WERI-Rb-1 (cell line): ENCODE measurements at places on chromosomes 1 and 21.

DNA sequence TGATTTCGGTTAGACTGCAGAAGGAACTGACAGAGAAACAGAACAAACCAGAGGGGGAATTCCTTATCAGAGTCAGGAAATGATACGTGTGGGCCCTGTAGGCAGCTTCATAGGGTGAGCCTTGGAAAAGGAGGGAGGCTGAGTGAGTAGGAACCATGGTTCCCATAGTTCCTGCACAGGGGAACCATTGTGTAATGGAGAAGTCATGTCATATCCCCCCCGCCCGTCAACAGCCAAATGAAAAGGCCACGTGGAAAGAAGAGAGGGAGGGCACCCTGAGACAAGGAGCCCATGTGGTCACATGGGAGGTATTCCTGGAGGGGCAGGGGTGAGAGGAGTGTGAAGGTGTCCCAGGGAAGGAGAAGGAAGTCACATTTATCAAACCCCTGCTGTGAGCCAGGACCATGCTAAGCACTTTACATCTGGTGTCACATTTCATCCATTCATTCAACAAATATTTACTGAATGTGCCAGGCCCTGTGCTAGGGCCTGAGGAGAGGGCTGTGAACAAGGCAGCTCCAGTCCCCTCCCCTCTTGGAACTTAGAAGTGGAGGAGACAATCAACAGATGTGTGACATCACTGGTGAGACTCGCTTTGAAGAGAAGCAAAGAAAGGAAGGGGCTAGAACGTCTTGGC, 15.7 kb upstream of the FGR start:
- no peak for DNase-seq

- DNase-seq, result no peak
These were observed 26.8 kb downstream of the CBR1 start for GRCh38 chr21:36096398-36097290.

- no peak for DNase-seq
These were observed 852.9 kb upstream of the ADGRL4 start for GRCh38 chr1:79859212-79859948.

DNA sequence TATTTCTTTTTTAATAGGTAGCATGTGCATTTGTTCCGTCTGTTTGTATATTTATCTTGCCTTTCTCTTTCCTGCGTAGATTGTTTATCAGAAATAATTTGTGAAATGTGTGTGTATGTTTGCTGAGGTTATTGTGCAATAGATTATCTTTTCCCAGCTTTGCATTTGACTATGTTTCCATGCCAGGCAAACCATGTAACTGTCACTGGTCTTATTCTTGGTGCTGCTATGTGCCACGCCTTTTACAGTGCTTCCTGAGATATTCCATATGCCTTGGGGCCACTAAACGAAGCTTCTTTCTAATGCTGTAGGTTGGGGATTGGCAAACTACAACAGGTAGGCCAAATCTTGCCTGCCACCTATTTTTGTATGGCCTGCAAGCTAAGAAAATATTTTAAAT, 598.8 kb downstream of the PLPP3 start:
- DNase-seq, result no peak

DNA sequence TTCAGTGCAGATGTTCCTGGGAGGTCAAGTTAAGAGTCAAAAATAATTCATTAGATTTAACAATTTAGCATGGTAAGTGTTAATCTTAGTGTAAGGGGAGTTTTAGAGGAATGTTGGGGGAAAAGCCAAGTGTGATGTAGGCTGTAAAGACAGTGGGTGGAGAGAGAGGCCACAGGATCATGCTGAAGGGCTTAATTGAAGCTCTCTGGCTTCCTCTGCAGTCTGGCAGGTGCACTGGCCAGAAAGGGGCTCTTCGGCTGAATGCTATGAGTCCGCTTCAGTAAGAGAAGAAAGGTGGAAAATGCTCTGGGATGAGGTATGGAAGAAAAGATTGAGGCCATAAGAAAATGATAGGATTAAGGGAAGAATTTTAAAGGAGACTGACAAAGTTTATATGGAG, 3.0 kb downstream of the BRDT start:
- DNase-seq, result no peak

- no peak for DNase-seq
These were observed 43.0 kb downstream of the XPR1 start for GRCh38 chr1:180674603-180675530.

- DNase-seq, result no peak
These were observed 50.8 kb downstream of the ACBD3 start for GRCh38 chr1:226135709-226136108.

GRCh38 chr1:200888349-200888838, 6.3 kb upstream of the INAVA start:
- DNase-seq, result peak; percentile 49

- no peak for DNase-seq
These were observed 114.5 kb upstream of the SOD1 start for GRCh38 chr21:31545036-31545435.

- DNase-seq, result no peak
These were observed 19.0 kb downstream of the CYP4B1 start for GRCh38 chr1:46817814-46818213.

- no peak for DNase-seq
These were observed 144.1 kb downstream of the LRRC40 start for GRCh38 chr1:70061231-70061630.

GRCh38 chr1:28298438-28298837, 30.4 kb upstream of the MED18 start:
- no peak for DNase-seq

DNA sequence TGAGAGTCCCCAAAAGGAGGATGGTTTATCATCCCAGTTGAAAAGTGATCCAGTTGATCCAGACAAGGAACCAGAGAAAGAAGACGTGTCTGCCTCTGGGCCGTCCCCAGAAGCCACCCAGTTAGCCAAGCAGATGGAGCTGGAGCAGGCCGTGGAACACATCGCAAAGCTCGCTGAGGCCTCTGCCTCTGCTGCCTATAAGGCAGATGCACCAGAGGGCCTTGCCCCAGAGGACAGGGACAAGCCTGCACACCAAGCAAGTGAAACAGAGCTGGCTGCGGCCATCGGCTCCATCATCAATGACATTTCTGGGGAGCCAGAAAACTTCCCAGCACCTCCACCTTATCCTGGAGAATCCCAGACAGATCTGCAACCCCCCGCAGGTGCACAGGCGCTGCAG, 43.3 kb downstream of the ZBTB17 start:
- no peak for DNase-seq

GRCh38 chr1:65758128-65758527, 34.6 kb upstream of the PDE4B start:
- no peak for DNase-seq

DNA sequence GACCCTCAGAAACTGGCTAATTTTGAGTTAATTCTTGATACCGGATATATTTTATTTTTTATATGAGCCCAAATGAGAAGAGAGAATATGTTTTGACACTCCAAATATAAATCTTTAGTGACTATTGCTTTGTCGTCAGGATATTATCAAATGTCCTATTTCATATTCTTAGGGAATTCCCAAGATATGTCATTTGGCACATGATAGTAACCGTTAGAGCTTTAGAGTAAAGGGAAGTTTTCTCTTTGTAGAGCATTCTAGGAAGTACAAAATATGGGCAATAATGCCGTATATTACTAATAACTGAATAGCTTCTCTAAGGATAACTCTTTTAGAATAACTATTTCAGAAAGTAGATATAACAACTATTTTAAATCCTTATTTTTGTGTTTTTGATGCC, 8.3 kb upstream of the AMY2B start:
- no peak for DNase-seq

GRCh38 chr1:236524895-236525184, 1.1 kb downstream of the LGALS8 start:
- no peak for DNase-seq

GRCh38 chr1:9080705-9081291, 11.4 kb upstream of the SLC2A5 start:
- DNase-seq, result no peak

GRCh38 chr1:109482791-109483671, 674 bp upstream of the ATXN7L2 start:
- DNase-seq, result peak; percentile 81

- DNase-seq, result no peak
These were observed 64.0 kb downstream of the CCDC18 start for GRCh38 chr1:93244298-93245069.

- no peak for DNase-seq
These were observed 16.2 kb downstream of the OR2L13 start for GRCh38 chr1:248111157-248111556.

DNA sequence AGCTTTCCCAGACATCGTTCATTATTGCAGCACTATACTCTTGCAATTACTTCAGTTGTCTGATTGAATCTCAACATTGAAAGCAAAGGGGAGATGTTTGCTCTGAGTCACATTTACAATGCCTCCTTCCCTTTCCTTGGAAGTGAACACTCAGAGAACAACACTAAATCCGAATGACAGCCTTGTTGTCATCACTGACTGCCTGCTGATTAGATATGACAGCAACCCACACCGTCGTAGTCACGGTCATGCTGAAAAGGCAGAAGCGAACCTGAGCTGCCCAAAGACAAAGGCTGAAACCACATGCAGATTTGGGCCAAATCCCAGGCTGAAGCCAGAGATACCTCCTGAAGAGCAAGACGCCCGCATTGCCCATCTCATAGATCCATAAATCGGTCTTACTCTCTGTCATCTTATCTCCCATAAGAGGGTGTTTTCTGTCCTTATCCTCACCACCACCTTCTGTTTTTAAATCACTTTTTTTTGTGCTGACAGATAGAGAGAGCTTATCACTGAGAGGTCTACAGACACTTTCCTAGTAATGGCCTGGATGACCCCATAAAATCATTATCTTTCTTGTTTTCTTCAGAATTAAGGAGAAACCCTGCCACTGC, 47.5 kb downstream of the TMCO4 start:
- peak; percentile 73 for DNase-seq

DNA sequence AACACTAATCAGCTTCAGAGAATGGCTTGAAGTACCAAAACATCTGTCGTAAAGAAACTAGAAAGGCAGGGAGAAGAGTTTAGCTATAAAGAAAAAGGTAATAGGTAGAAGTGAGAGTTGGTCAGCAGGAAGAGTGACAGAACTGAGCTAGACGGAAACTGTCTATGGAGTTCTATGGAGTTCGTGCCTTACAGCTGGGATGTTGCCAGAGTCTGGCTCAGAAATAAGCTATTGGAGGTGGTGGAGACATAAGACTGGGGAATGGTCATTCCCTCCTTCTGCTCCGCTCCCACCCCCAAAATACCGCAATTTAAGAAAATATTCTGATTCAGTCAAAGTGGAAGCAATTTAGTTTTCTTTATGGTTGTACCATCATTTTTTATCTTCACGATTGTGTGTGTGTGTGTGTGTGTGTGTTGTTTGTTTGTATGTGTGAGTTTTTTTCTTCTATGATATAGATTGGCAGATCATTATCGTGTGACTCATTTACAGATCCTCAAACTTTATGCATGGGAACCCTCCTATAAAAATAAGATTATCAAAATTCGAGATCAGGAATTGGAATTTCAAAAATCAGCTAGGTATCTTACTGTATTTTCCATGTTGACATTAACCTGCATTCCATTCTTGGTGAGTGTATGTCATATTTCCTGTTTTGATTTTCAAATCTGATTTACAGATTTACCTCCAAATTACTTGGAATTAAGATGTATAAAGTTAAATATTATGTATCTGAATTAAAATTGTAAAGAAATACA, 79.0 kb downstream of the HSPA13 start:
- no peak for DNase-seq

DNA sequence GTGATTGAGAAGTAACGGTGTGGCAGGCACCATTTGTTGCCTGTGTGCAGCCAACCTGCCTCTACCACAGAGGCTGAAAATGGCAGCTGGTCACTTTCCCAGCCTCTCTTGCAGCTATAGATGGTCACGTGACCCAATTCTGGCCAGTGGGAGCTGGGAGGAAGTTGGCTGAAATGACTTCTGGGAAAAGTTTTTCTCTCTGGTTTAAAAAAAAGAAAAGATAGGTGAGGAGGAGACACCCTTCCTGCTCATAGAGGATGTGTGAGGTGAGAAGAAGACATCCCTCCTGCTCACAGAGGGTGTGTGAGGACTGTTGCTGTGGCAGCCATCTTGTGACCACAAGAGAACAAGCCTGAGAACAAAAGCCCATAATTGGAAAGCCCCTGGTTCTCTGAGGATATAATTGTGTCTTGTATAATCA, 122.8 kb downstream of the SYF2 start:
- DNase-seq, result no peak

DNA sequence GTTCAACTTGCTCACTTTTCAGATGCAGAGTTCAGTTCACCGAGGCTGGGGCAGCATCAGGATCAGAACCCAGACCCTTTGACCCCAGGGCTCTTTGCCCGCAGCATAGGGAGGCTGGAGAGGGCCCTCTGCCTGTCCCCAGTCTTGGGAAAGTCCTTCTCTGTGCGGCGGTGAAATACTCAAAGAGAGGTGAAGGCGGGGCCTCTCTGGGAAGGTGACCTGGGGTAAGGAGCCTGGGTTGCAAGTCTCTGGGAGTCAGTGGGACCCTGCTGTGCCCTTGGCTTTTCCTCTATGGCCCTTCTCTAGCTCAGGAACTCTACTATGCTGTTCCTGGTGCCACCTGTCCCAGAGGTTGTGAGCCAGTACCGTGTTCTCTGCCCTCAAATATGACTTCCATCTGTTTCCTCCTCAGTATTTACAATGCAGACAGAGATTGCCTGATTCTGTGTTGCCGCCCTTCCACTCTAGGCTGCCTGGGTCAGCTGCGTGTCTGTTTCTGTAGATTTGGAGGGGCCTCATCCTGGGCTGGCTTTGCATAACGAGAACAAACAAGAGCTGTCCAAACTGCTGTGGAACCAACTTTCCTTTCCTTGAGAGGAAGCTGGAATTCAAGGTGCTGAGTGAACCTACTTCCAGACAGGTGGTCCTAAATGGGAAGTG, 18.7 kb upstream of the ZBTB21 start:
- DNase-seq, result peak; percentile 69

DNA sequence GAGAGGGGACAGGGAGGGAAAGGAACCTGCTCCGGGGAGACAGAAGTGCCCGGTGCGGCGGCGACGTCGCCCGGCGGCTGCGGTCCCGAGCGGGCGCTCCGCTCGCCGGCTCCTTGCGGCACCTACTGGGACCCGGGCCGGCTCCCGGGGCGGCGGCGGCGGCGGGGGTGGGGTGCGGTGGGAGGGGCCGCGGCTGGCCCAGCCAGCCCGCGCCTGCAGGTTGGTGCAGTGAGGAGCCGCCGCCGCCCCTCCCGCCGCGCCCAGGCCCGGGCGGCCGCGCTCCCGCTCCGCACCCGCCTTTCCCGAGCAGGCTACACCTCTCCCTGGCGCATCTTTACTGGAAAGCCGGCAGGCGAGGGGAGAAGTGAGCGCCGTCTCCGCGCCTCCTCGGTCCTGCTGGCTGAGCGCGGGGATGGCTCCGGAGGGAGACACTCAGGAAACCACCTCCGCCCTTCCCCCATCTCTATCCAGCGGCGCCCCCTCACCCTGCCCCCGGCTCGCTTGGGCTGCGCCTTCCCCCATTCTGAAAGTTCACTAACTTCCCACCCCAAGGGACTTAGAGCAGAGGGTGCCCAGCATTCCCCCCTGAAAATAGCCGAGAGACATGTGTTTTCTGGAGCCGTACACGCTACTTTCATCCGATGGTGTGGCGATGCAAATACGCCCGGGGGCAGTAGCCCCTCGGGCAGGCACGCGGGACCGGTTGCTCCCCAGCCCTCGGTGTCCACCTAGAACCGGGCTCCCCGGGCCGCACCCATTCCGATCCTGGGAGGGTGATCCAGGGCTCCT, at the start of gene PLD5:
Gene PLD5, minus strand, starts transcription at position 127 of the 789 bp plus-strand sequence.
- peak; percentile 70 for DNase-seq

GRCh38 chr1:86156566-86157455, at the start of gene COL24A1:
Gene COL24A1, minus strand, starts transcription at chr1:86156772. Its CDS starts 376 bp downstream, at chr1:86156396.
- DNase-seq, result peak; percentile 48

GRCh38 chr1:187891993-187892682, 1063.4 kb downstream of the PLA2G4A start:
- DNase-seq, result peak; percentile 35

GRCh38 chr1:198178615-198179014, 21.8 kb downstream of the NEK7 start:
- no peak for DNase-seq

- DNase-seq, result no peak
These were observed 96.7 kb downstream of the UCK2 start for GRCh38 chr1:165924117-165924516.
